Small intestine (tissue), 16 donors: ENCODE measurements at places on chromosomes 4 and X. TPM values are rescaled to one million over a fixed set of nuclear protein-coding genes. Genes with fewer than 3 reads are reported as not detected.

DNA sequence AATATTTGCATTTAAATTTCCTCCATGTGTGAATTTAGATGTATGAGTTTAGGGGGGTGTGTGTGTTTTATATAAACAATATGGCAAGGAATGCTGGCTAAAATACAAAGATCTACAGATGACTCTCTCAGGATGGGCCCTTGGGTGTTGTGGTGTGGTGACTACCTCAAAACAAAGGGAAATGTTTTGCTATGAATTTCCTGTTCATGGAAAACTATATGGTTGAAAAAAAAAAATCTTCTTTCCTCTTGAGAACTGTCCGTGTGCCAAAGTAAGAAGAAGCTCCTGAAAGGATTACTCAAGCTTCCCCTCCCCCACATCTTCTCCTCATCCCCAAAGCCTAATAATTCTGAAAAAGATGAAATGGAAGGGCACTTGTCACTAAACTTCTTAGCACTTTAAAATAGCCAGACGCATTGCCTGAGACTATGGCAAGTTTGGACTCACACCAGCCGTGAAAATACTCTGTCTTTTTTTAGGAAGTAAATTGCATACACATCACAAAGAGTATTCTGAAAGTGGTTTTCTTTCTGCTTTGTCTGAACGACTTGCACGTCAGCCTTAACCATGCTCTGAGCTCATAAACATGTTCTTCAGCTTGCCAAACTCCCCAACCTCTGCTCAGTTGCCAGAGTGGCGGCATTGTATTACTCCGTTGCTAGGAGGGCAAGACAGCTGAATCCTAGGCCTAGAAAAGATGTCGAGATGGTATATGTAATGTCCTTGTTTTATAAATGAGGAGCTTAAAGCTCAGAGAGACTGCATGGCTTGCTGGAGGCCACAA lies 250.4 kb upstream of the JADE1 start:
- H3K4me3 ChIP-seq = no peak overlapping the region
- H3K4me1 ChIP-seq = peaks cover 20% of the 10 kb centered on the region
- no peaks in the 10 kb centered on the region for H3K36me3 ChIP-seq
- no peaks in the 10 kb centered on the region for H3K27me3 ChIP-seq
- DNase-seq = peak; percentile 27
- no peak overlapping the region for H3K27ac ChIP-seq

- H3K27me3 ChIP-seq = peaks cover 14% of the 10 kb centered on the region
- no peak overlapping the region for H3K27ac ChIP-seq
- H3K4me3 ChIP-seq = no peak overlapping the region
Measured at GRCh38 chr4:1398681-1399507, 7.3 kb downstream of the NKX1-1 start.

GRCh38 chrX:151680805-151681204 lies 14.5 kb upstream of the PRRG3 start:
- H3K36me3 ChIP-seq = no peaks in the 10 kb centered on the region
- H3K27ac ChIP-seq = no peak overlapping the region
- no peaks in the 10 kb centered on the region for H3K4me1 ChIP-seq
- DNase-seq = peak; percentile 20

GRCh38 chrX:20037186-20037585 lies 46.3 kb upstream of the BCLAF3 start:
- H3K27me3 ChIP-seq = no peaks in the 10 kb centered on the region
- no peak for DNase-seq
- no peak overlapping the region for H3K27ac ChIP-seq
- H3K36me3 ChIP-seq = no peaks in the 10 kb centered on the region
- H3K4me3 ChIP-seq = no peak overlapping the region

- no peak overlapping the region for H3K27ac ChIP-seq
- no peaks in the 10 kb centered on the region for H3K27me3 ChIP-seq
- H3K36me3 ChIP-seq = no peaks in the 10 kb centered on the region
- peaks cover 2% of the 10 kb centered on the region for H3K4me1 ChIP-seq
- H3K4me3 ChIP-seq = no peak overlapping the region
- no peak for DNase-seq
Measured at GRCh38 chr4:87541956-87542709, 13.0 kb upstream of the SPARCL1 start.

GRCh38 chrX:130676861-130677260 lies 226.1 kb downstream of the ENOX2 start:
- no peaks in the 10 kb centered on the region for H3K4me1 ChIP-seq
- no peak overlapping the region for H3K27ac ChIP-seq
- H3K27me3 ChIP-seq = no peaks in the 10 kb centered on the region
- H3K36me3 ChIP-seq = no peaks in the 10 kb centered on the region
- H3K4me3 ChIP-seq = no peak overlapping the region
- DNase-seq = peak; percentile 24

GRCh38 chrX:153687121-153688039 lies at the start of gene SLC6A8:
SLC6A8 (plus strand) TSS chrX:153687926; CDS start chrX:153688575, 649 bp downstream.
- peaks cover 26% of the 10 kb centered on the region for H3K4me1 ChIP-seq
- no peaks in the 10 kb centered on the region for H3K36me3 ChIP-seq
- no peaks in the 10 kb centered on the region for H3K27me3 ChIP-seq
- H3K4me3 ChIP-seq = peak within 1 kb of the TSS; percentile 44
- peak; percentile 67 for DNase-seq

DNA sequence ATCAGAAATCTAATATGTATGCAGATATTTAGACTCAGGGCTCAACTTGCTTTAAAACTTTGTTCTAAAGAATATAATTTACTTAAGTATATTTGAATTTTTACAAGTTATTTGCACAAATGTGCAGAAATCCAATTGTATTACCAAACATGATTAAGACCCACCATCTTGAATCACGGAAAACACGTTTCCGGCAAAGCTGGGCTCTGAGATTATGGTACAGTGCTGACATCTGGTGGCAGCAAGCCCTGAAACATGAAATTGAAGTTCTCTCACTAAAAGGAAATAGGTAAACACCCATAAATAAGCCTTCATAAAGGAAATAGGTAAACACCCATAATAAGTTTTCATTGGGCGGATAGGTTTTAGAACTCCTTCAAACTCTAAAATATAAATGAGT lies 98.3 kb upstream of the MAOA start:
- no peaks in the 10 kb centered on the region for H3K27me3 ChIP-seq
- DNase-seq = peak; percentile 59
- H3K36me3 ChIP-seq = no peaks in the 10 kb centered on the region

DNA sequence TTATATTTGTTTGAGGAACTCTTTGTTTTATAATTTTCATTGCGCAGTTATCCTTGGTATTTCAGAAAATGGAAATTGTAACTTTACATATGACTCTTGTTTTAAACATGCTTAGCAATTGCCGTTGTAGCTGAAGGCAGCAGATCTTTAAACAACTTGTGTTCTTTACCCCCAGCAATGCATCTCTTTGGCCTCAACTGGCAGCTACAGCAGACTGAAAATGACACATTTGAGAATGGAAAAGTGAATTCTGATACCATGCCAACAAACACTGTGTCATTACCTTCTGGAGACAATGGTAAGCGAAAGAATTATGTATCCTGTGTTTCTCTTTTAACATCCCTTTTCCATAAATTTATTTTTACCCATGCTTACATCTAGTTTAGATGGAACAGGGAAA lies 263.6 kb downstream of the DCTD start:
- H3K4me3 ChIP-seq = no peak overlapping the region
- H3K27ac ChIP-seq = no peak overlapping the region
- H3K36me3 ChIP-seq = no peaks in the 10 kb centered on the region
- no peaks in the 10 kb centered on the region for H3K4me1 ChIP-seq

- H3K27ac ChIP-seq = no peak overlapping the region
- H3K4me1 ChIP-seq = no peaks in the 10 kb centered on the region
- DNase-seq = no peak
- no peaks in the 10 kb centered on the region for H3K27me3 ChIP-seq
Measured at GRCh38 chr4:156782491-156782890, 189.1 kb downstream of the PDGFC start.

DNA sequence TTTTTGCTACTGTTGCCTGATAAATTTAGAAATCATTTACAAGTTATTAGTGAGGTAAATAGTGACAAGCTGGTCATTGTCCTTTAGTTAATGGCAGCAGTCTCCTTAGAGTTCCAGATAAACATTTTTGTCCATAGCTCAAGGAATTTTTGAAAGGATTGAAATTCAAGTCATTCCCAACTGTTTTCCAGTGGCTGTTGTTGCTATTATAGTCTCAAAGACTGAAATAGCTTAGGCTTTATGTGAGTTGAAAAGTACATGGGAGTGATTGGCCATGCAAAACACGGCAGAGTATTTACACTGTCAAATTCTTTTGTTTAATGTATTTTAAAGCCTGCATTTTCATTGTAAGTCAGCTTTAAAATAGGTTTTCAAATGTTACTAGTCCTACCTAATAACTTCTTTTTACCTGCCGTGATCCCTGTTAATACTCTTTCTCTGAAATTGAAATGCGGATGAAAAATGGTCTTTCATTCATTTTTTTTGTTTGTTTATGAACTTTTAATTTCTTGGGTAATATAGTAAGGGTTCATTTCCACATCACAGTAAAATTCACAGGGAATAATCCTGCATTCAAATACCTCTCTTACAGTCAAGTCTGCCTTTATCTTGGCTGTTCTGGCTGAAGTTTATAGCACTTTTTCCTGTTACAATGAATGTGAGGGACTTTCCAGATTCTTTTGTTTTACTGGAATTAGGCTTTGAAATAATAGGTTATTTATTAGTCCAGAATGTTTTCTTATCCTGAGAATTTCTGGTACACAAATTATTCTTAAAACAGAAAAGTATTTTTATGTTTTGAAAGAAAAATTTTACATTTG lies 85.1 kb downstream of the PDLIM5 start:
- no peak overlapping the region for H3K4me3 ChIP-seq
- peaks cover 4% of the 10 kb centered on the region for H3K4me1 ChIP-seq

- H3K4me3 ChIP-seq = no peak overlapping the region
- no peaks in the 10 kb centered on the region for H3K27me3 ChIP-seq
- H3K36me3 ChIP-seq = no peaks in the 10 kb centered on the region
- peaks cover 5% of the 10 kb centered on the region for H3K4me1 ChIP-seq
- peak; percentile 35 for DNase-seq
Measured at GRCh38 chr4:37652747-37653527, 33.2 kb downstream of the RELL1 start.

DNA sequence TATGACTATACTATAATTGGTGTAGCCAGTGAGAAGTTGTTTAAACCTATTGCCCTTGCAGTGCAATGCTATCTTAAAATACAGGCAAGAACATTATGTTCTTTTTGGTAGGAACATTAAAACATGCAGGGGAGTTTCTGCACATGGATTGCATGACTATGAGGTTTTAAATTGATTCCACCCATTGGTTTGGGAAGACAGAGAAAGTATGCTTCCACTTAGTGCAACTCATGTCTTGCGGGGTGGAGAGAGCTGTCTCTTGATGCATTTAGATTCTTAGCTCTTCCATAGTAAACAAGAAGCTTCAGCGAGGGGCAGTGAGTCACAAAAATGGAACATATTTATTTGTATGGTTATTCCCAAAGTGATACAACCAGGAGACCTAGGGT lies 39.5 kb upstream of the RASL11B start:
- no peaks in the 10 kb centered on the region for H3K36me3 ChIP-seq
- H3K4me3 ChIP-seq = no peak overlapping the region
- no peaks in the 10 kb centered on the region for H3K4me1 ChIP-seq
- no peak for DNase-seq

GRCh38 chr4:34181891-34182290 lies 2062.4 kb downstream of the ARAP2 start:
- no peaks in the 10 kb centered on the region for H3K36me3 ChIP-seq
- no peaks in the 10 kb centered on the region for H3K27me3 ChIP-seq
- no peak overlapping the region for H3K4me3 ChIP-seq
- no peaks in the 10 kb centered on the region for H3K4me1 ChIP-seq
- no peak for DNase-seq
- H3K27ac ChIP-seq = no peak overlapping the region

- DNase-seq = no peak
- no peaks in the 10 kb centered on the region for H3K36me3 ChIP-seq
- H3K27me3 ChIP-seq = no peaks in the 10 kb centered on the region
- H3K4me1 ChIP-seq = no peaks in the 10 kb centered on the region
Measured at GRCh38 chr4:101644516-101644915, 146.0 kb upstream of the BANK1 start.

DNA sequence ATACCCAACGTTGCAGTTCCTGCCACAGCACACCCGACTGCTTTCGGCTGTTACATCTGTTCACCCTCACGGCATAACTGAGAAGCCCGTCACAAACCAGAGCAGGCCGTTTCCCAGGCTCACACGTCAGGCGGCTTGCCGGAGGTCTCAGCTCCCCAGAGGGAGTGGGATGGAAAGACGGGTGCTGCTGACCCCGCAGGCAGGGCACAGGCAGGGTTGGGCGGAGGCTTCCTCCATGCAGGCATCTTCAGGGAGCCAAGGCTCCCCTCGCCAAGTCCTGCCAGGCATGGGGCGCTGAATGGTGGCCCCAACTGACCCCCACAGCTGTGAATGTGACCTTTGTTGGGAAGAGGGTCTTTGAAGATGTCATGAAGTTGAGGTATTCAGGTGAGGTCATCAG lies 57.5 kb downstream of the ACOX3 start:
- no peaks in the 10 kb centered on the region for H3K36me3 ChIP-seq
- no peak overlapping the region for H3K27ac ChIP-seq
- DNase-seq = no peak
- H3K27me3 ChIP-seq = no peaks in the 10 kb centered on the region
- no peaks in the 10 kb centered on the region for H3K4me1 ChIP-seq
- H3K4me3 ChIP-seq = no peak overlapping the region

DNA sequence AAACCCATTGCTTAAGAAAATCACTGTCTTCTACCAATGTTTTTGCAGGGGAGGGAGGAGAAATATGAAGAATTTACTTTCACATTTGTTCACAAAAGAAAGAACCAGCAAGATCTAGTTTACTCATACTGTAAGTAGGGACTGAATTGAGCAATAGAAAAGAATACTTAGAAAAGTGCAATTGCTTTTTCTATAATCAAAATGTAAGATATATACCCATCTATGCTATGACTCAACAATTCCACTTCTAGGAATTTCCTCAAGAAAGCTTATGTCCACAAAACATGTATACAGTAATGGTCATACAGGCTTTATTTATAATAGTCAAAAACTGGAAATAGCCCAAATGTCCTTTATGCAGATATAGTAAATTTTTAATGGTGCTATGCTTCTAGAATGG lies 196.4 kb downstream of the LRBA start:
- no peaks in the 10 kb centered on the region for H3K36me3 ChIP-seq
- no peak overlapping the region for H3K27ac ChIP-seq
- no peaks in the 10 kb centered on the region for H3K4me1 ChIP-seq
- no peak overlapping the region for H3K4me3 ChIP-seq
- DNase-seq = no peak

GRCh38 chr4:24003926-24004325 lies 114.1 kb upstream of the PPARGC1A start:
- H3K36me3 ChIP-seq = no peaks in the 10 kb centered on the region
- H3K27ac ChIP-seq = no peak overlapping the region
- H3K4me3 ChIP-seq = no peak overlapping the region
- no peaks in the 10 kb centered on the region for H3K27me3 ChIP-seq

ARHGAP36 gene
- not detected for polyA plus RNA-seq

POF1B gene
- 17.8 TPM for polyA plus RNA-seq

BANK1 gene
- 0.89 TPM for polyA plus RNA-seq
